ENCODE measurements at places on chromosomes 2 and 18. TPM values are rescaled to one million over a fixed set of nuclear protein-coding genes. Genes with fewer than 3 reads are reported as not detected.
A peak's percentile ranks its signal among the peaks of the same experiment; 100 is the strongest.

GRCh38 chr18:10877987-10878386 lies 271.4 kb downstream of the PIEZO2 start:
- no peak for DNase-seq

- DNase-seq: peak; percentile 59
Measured at GRCh38 chr2:10048501-10049171, 5.3 kb downstream of the KLF11 start.

- DNase-seq: no peak
Measured at GRCh38 chr2:168716839-168717238, 85.6 kb upstream of the NOSTRIN start.

DNA sequence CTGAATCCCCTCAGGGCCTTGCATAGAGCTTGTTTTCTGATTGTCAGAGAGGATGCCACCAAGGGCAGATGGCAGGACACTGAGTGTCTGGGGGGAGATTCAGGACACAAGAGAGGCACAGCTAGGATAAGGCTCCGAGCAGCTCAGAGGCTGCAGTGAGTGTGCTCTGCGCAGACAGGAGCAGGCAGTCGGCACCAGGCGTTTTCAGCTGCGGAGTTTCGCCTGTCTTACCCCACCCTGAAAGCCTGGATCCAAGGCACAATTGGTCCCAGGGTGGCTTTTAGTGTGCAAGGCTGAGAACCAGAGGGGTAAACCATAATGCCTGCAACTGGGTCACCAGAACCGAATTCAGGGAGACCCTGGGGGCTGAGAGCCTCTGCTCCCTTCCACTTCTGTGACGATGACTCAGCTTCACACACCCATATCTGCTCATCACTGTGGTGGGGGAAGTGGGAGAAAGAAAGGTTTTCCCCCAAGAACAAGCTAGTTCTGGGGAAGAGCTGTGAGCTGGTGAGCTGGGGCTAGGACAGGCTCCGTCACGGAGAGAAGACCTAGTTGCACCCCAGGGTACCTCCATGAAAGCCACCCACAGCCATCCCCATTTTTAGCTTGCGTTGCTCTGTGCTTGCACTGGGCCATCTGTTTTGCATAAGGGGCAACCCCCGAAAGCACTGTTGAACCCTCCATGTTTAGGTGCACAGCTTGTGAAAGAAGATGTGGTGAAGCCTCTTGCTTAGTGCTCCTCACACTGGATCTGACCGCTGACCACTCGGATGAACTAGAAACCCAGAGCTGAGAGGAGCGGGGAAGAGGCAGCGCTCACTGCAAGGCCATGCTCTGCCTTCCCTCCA lies 173.7 kb downstream of the CELF4 start:
- no peak for DNase-seq

- DNase-seq: no peak
Measured at GRCh38 chr2:107001964-107002696, 116.2 kb upstream of the ST6GAL2 start.

HSBP1L1 gene
- 42.8 TPM for total RNA-seq

ANKRD53 gene
- total RNA-seq: 1.5 TPM

FIGLA gene
- not detected for total RNA-seq

C2orf15 gene
- total RNA-seq: 0.33 TPM

OTX1 gene
- total RNA-seq: not detected

Measured in naive thymus-derived CD4-positive, alpha-beta T cell (primary cell).